ENCODE measurements at places on chromosomes 12 and 14. TPM values are rescaled to one million over a fixed set of nuclear protein-coding genes. Genes with fewer than 3 reads are reported as not detected.
A peak's percentile ranks its signal among the peaks of the same experiment; 100 is the strongest.

The RPL10L gene
- not detected for total RNA-seq

DNA sequence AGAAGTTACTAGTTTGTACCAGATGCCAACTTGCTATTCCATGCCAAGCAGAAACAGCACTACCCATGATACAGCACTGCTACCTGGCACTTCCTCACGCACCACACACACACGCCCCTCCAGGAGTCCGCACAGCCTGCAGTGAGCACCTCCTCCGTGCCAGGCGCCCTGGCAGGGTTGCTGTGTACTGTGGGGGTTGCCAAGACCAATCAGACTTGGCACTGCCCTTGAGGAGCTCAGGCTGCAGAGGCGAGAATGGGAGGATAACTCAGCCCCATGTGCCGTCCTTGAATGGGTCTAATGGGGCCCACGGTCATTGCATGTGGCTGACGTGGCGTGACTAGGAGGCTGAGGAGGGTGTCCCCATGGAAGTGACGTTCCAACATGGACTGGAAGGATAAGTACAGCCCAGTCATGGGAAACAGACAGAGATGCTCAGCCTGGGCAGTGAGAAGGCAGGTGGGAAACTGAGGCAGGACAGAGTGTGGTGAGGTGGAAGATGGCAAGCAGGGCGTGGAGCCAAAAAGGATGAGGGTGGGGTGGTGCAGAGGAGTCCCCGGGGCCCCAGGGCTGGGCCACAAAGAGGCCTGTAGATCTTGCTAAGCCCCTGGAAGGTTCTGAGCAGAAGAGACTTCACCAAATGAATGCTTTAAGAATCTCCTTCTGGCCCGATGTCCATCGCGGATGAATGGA is 65.3 kb upstream of the C14orf180 start:
- H3K4me3 ChIP-seq = no peak overlapping the region
- DNase-seq = no peak
- no peaks in the 10 kb centered on the region for H3K4me1 ChIP-seq
- H3K36me3 ChIP-seq = no peaks in the 10 kb centered on the region
- no peaks in the 10 kb centered on the region for H3K27me3 ChIP-seq

DNA sequence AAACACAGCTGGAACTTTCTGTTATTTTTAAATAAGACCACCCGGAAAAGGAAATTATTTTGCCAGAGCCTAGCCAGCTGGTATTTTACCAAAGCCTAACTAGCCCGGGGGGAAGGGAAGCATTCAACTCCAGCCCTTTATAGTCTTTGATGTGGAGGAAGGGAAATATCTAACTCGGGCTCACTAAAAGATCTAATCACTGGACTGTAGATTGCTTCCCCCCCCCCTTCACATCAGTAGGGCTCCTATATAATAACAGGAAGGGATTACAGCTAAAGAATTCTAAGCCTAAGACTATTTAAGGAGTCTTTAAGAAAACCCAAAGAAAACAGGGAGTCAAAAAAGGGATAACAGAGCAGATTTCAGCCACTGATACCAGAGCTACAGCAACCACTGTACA is 431.1 kb downstream of the KCNH5 start:
- H3K4me1 ChIP-seq = no peaks in the 10 kb centered on the region
- no peaks in the 10 kb centered on the region for H3K27me3 ChIP-seq

DNA sequence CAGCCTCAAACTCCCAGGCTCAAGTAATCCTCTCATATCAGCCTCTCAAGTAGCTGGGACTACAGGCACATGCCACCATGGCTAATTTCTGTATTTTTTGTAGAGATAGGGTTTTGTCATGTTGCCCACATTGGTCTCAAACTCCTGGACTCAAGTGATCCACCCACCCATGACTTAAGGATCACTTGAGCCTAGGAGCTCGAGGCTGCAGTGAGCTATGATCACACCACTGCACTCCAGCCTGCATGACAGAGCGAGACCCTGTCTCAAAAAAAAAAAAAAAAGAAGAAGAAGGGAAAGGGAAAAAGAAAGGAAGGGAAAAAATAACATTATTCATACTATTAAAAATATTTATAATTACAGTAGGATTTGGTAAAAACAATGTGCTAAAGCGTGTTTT is 19.2 kb downstream of the EPS8 start:
- no peaks in the 10 kb centered on the region for H3K4me1 ChIP-seq
- H3K36me3 ChIP-seq = no peaks in the 10 kb centered on the region
- peaks cover 4% of the 10 kb centered on the region for H3K27me3 ChIP-seq
- H3K27ac ChIP-seq = no peak overlapping the region
- H3K4me3 ChIP-seq = no peak overlapping the region
- no peak for DNase-seq

The SNW1 gene
- 86.3 TPM for total RNA-seq

- no peak overlapping the region for H3K4me3 ChIP-seq
- DNase-seq = no peak
- no peaks in the 10 kb centered on the region for H3K27me3 ChIP-seq
- no peaks in the 10 kb centered on the region for H3K4me1 ChIP-seq
- no peak overlapping the region for H3K27ac ChIP-seq
- H3K36me3 ChIP-seq = no peaks in the 10 kb centered on the region
Observed at GRCh38 chr12:77274926-77275325, 209.6 kb upstream of the E2F7 start.

DNA sequence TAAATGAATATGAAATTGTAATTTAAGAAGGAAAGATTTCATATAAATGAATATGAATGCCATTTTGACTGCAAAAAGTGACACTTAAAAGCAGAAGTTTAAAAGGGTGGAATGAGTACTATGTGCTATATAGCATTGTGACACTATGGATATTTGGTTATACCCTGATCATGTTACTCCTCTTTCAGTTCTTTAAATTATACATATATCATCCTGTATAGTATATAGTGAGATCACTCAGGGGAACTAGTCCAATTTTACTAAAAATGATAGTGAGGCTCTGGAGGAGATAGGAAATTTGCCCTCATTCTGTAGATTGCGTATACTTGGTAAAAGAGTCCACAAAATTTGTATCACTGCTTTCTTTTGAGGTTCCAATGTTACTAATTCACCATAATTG is 155.7 kb upstream of the BTG1 start:
- H3K36me3 ChIP-seq = no peaks in the 10 kb centered on the region
- no peak overlapping the region for H3K4me3 ChIP-seq
- DNase-seq = no peak

DNA sequence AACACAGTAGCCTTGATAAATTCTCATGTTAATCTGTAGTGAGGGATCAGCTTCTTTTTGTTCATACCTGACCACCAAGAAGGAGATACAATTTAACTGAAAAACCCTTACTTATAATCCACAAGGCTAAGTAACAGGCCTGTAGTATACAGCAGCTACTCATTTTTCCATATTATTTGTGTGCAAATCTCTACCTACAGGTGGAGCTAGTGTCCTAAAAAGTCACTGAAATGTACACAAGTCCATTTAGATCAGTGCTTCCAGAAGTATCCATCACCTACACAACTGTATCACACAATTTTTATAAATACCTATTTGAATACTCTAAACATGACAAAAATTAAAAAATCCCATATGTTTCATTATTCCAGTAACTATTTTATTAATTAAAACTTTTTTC is 173.2 kb downstream of the SLC35F4 start:
- no peak overlapping the region for H3K27ac ChIP-seq
- no peaks in the 10 kb centered on the region for H3K27me3 ChIP-seq
- H3K36me3 ChIP-seq = no peaks in the 10 kb centered on the region
- H3K4me1 ChIP-seq = no peaks in the 10 kb centered on the region
- no peak for DNase-seq

The GPR137C gene
- 0.71 TPM for total RNA-seq

GRCh38 chr12:112422531-112422930 is 3.8 kb downstream of the PTPN11 start:
- H3K4me1 ChIP-seq = peaks cover 6% of the 10 kb centered on the region
- no peaks in the 10 kb centered on the region for H3K36me3 ChIP-seq
- H3K4me3 ChIP-seq = no peak overlapping the region
- H3K27ac ChIP-seq = no peak overlapping the region
- no peak for DNase-seq
- H3K27me3 ChIP-seq = no peaks in the 10 kb centered on the region

The C12orf42 gene
- not detected for total RNA-seq

The SCN8A gene
- 0.46 TPM for total RNA-seq

DNA sequence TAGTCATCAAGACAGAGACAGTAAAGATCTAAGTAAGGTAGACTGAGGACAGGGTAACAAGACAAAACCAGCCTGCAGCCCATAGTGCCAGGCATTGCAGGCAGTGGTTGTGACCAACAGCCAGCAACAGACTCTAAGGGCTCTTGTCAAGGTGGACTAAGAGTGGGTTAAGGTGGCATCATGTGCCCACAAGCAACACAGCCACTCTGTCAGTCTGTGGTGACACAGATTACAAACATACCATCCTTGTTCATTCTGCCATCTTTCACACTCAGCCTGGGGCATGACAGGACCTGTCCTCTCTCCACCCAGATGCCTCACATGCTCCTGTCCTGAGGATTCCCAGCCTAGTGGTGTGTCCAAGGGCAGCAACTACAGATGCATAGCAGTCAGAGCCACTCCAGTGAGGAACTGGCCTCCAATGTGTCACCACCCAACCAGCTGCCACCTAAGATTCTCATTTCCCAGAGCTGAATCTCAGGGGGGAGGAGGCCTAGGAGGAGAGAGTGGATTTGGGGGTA is 28.3 kb downstream of the VDR start:
- no peaks in the 10 kb centered on the region for H3K27me3 ChIP-seq
- no peaks in the 10 kb centered on the region for H3K36me3 ChIP-seq
- no peak overlapping the region for H3K4me3 ChIP-seq

DNA sequence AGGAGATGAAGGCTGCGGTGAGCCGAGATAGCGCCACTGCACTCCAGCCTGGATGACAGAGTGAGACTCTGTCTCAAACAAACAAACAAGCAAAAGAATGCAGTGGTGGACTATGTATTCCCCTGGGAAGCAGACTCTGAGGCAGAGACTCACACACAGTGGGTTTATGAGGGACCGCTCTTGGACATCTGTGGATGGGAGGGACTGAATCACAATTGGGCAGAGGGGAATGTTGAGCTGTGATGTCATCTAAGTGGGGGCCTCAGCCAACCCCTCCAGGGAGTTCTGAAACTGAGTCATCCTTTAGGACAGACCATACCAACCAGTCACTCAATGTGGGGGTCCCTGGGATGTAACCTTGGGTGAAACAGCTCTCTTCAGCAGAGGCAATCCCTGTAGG is 151.0 kb downstream of the SUDS3 start:
- H3K4me1 ChIP-seq = no peaks in the 10 kb centered on the region
- no peak overlapping the region for H3K27ac ChIP-seq
- H3K36me3 ChIP-seq = no peaks in the 10 kb centered on the region
- H3K27me3 ChIP-seq = no peaks in the 10 kb centered on the region
- no peak for DNase-seq
- H3K4me3 ChIP-seq = no peak overlapping the region

- H3K36me3 ChIP-seq = peaks cover 61% of the 10 kb centered on the region
- H3K4me1 ChIP-seq = no peaks in the 10 kb centered on the region
- DNase-seq = no peak
- no peaks in the 10 kb centered on the region for H3K27me3 ChIP-seq
- no peak overlapping the region for H3K4me3 ChIP-seq
Observed at GRCh38 chr12:6582196-6582595, 14.1 kb upstream of the NOP2 start.

DNA sequence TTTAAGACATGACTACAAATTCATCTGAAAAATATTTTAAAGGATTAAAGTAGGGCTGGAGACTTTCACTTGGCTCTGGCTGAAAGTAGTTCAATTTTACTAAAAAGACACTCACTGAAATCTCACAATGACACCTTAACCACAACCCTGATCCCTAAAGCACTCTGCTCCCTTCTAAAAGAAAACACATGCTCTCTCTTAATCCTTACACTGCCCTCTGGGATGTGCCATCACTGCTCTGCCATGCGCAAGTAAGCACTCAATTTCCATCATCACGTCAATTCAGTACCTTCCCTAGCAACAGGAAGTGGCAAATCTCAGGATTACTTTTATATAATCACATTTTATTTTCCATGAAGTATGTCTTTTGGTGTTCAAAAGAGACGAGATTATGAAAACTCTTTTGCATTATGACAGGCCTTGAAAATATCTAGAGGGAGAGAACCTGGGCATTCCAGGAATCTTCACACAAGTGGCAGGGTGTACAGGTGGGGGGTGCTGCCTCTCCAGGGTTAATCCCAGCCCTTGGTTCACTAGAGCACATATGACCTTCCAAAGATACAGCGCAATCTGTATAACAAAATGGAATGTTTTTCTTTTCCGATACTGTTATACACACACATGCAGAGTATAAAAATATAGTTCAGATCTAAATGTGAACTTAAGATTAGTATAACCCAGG is 7.3 kb downstream of the ATG14 start:
- H3K27me3 ChIP-seq = no peaks in the 10 kb centered on the region
- no peaks in the 10 kb centered on the region for H3K4me1 ChIP-seq
- H3K27ac ChIP-seq = no peak overlapping the region
- DNase-seq = no peak

GRCh38 chr12:90106568-90106967 is 397.9 kb upstream of the ATP2B1 start:
- peaks cover 2% of the 10 kb centered on the region for H3K4me1 ChIP-seq
- H3K36me3 ChIP-seq = no peaks in the 10 kb centered on the region
- no peak overlapping the region for H3K27ac ChIP-seq
- DNase-seq = no peak
- no peak overlapping the region for H3K4me3 ChIP-seq

The MSRB3 gene
- 41.5 TPM for total RNA-seq

DNA sequence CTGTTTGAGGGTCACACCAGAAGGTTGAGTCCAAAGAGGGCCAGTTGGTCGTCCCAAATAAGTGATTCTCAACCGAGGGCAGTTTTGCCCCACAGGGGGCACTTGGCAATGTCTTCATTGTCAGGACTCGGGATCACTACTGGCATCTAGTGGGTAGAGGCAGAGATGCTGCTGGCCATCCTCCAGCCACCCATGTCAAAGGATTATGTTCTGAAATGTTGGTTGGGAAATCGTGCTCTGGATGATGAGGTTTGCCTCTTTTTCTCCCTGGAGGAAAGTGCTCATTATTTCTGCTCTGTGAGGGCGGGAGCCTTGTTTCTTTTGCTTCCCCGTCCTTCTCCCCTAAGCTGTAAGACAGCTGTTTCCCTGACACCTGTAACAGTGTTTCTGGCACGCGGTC is 3.6 kb downstream of the ZNF839 start:
- H3K4me1 ChIP-seq = peaks cover 3% of the 10 kb centered on the region
- H3K27ac ChIP-seq = peak overlapping the region; percentile 39
- no peaks in the 10 kb centered on the region for H3K27me3 ChIP-seq

DNA sequence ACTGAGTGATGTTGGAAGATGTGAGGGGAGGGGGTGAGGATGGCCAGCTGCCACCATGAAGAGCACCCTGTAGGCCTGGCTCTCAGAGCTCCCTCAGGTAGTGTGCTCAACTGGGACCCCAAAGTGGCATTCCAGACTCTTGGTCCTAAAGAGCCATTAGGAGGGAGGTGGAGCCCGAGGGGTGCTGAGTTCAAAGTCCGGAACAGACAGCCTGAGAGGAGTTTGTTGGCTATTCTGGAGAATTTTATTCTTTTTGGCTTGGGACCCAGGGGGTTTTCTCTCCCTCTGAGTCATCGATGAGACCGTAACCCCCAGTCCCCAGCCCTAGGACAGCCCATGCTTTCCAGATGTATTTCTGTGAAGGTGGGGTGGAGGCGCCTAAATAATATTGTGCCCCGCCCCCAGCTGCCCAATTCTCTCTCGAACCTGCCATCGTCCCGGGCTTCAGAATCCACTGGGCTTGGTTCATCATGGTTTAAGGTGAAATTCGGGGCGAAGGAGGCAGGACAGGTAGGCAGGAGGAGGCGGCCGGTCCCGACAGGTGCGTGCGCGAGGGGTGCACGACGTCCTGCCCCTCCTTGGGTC is 690 bp upstream of the RBP5 start:
- peaks cover 4% of the 10 kb centered on the region for H3K36me3 ChIP-seq
- H3K4me1 ChIP-seq = peaks cover 17% of the 10 kb centered on the region
- no peak for DNase-seq

Measured in lung (tissue), 17 donors.